ENCODE measurements at places on chromosomes 6 and 20.

DNA sequence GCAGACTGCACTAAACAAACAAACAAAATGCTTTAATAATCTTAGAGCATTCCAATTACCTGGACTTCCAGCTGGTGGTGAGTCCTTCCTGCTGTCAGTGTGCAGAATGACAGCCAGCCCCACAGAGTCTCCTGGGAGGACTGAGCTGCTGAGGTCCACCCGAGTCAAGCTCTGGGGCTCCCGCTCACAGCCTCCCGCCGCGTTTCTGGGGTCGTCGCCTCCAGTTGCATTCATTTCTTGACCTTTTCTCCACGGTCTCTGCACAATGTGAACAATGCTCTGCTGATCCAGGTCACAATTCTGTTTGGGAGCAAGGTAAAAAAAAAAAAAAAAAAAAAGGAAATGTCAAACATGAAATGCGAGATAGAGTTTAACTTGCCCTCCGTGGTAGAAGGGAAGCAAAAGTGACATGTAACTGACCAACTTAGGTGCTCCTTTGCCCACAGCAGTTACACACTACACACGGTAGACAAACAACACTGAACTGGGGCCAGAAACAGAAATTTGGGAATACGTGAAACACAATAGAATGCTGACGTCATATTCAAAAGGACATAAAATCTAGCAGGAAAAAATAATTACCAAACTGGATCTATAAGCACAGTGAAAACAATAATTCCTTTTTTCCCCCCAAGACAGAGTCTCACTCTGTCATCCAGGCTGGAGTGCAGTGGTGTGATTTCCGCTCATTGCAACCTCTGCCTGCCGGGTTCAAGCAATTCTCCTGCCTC is 464.9 kb downstream of the PRKN start:
- no peak for DNase-seq

DNA sequence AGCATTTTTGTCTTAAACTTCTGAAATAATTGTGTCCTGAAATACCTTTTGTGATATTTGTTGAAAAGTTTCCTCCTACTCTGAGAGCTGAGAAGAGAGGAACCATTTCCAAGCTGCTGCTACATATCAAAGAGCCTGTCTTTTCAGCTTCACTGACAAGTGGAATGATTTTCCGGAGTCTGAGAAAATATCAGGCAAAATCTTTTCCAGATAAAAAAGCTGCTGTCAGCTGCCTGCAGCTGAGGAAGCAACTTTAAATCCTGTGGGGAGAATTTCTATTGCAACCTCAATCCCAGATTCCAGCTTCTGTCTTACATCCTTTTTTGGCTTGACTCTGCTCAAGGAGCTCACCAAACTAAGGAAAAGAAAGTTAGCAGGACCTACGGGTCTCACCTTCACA is 904.3 kb downstream of the PHF3 start:
- no peak for DNase-seq

DNA sequence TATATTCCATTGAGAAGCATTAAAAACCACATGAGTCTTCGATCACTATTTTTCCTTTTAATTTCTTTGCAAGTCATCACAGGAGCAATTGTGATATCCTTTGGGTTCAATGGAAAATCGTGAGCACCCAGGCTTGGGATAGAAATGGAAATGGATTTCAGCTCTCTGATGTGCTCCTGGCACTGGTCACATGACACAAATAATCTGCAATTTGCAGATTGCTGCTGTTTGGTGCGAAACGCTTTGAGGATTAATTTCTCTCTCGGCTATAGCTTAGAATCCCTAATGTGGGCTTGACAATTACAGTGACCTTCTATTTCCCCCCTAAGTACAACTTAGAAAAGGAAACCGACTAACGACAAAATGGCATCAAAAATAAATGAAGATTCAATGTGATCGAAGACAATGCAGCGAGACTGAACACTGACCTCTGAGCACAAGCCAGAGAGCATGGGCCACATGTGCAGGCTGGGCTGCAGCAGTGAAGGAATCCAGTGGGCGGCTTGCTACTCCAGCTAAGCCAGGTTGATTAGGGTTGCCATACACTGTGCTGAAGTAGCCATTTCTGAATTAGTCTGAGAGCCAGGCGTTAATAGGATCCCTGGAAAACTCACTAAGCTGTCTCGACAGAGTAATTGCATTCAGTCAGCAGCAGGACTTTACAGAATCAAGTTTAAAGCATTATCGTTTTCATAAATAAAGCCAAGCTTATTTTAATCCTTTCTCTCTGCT is 301.8 kb upstream of the AGPAT4 start:
- no peak for DNase-seq

DNA sequence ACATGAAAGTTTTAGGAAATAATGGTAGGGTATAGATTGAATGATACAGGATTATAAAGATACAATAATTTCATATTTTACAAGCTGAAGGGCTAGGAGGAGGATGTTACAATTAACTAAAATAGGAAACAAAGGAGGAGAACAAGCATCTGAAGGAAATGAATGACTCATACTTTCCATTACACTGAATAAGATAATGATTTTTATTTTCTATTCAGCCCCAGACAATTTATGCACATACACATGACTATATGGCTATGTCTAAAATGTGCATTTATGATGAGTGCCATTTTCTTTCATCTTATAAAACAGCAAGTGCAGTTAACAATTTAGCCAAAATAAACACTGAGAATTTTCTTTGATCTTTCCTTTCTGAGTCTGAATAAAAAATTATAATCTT is 994.6 kb upstream of the ADGRB3 start:
- no peak for DNase-seq

DNA sequence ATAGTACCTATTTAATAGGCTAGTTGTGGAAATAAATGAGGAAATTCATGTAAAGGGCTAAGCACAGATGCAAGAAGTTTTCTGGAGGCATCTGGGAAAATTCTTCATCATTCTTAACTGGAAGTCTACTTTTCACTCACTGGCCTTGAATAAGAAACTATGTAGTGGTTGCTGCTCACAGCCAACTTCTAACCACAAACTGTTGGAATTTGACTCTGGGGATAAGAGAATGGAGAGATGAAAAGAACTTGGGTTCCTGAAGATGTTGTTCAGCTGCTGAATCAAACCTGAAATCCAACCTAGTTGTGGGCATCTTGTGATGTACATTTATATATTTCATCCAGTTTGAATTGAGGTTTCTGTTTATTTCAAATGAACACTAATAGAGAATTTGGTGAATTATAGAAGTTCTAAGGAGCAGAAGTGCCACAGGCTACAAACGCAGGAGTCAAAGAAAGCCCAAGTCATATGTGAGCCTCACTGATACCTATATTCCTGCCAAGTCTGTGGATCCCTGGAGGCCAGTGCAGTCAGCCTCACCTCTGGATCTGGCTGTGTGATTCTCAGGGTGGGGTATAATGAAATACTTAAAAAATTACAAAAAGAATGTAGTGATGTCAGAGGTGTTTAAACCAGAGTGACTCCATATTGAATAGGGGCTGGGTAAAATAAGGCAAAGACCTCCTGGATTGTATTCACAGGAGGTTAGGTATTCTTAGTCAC is 18.7 kb upstream of the MEI4 start:
- DNase-seq = no peak

GRCh38 chr6:137781639-137782038 is 85.4 kb upstream of the TNFAIP3 start:
- no peak for DNase-seq

- no peak for DNase-seq
These were observed 198.2 kb upstream of the KCNG1 start for GRCh38 chr20:51221103-51221502.

DNA sequence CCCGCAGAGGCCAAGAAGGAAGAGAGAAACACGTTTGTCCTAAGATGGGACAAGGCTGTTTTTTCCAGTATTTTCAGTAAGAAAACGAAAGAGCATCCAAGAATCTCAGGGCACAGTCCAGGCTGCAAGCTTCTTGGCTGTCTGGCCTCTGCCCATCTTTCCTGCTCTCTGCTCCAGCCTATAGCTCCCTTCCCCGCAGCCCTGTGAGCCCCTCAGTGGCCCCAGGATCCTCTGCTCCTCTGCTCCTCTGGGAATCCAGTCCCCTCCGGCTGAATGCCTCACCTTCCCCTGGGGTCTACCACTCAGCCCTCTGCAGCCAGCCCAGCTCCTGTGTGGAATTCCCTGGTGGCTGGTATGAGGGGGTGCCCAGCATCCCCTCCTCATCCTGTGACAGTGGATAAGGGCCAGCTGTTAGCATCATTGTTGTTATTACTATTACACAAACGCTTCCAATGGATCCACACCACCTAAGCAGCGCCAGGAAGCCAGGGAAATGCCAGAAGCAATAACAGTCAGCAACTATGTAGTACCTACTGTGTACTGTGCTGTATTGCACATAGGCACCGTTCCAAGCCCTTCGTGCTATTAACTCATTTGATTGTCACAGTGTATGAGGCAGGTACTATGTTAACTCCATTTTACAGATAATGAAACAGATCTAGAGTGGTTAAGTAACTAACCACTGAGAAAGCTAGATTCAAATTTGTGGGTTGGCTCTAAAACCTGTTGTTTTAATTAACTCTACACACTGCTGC is 60.3 kb upstream of the PTPN1 start:
- no peak for DNase-seq

DNA sequence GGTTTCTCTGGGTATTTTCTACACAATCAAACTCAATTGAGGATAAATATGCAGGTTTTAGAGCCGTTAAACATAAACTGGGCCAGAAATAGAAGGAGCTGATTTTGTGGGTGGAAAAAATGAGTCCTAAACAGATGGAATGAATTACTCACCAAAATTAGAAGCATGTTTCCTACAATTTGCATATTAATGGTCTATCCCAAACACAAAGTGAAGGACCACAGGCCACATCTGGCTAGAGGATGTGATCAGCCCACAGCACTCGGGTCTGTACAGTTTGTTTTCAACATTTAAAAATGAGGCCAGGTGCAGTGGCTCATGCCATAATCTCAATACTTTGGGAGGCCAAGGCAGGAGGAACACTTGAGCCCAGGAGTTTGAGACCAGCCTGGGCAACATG is 296.3 kb downstream of the PREX1 start:
- DNase-seq = no peak

DNA sequence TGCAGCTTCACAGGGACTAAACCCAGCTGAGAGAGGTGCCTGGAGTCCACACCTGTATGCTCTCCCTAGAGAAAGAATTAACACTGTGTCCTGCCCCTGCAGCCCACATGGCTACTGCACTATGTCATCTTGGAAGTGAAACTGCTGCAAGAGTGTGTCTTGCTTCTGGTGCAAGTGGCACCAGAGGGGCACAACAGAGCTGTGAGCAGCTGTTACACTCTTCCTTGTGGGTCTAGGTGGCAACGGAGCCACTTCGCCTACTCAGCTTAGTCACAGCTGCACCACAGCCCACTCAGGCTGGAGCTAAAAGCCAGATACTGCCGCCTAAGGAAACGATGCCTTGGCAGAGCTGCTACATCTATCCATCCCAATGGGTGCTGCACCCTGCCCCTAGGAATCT is 391.4 kb downstream of the COL12A1 start:
- DNase-seq = no peak

GRCh38 chr20:38307371-38308046 is 3.6 kb downstream of the BPI start:
- no peak for DNase-seq

DNA sequence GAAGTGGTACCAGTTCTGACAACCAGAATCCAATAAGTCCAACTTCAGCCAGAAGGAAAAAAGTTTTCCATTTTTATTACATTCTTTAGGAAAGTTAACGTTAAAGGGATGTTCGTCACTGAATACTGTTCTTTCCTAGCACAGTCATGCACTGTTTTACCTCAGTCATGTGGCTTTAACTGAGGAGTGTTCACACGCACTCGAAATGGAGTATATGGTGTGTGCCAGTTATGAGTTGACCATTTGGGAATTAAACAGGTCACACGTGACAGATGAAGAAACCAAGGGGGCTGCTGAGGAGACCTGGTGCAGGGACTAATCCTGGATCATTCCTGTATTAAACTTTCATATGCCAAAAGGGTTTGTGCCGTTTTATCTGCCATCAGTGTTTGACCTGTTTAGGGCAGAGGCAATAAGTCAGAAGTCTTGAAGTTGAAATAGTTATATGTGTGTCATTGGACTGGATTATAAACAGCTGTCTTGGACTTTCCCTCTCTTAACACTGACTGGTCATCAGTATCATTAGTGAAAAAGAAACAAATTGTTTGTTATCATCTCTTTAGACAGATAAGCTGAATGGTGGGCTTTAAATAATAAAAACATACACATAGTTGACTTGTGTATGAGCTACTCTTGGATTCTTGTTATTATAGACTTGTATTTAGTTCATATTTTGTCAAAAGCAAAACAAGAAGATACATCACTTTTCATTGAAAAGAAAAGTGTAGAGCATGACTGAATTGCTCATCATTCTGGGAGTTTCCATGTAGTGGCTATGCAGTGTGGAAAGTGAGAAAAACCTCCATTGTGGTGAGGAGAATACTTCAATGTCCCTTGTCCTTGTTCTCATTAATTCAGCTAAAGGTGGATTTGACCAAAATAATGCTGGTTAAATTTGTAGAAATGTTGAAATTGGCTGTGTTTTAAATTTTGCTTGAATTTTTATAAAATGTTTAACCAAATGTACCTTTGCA is 123.5 kb upstream of the SAMD5 start:
- no peak for DNase-seq

DNA sequence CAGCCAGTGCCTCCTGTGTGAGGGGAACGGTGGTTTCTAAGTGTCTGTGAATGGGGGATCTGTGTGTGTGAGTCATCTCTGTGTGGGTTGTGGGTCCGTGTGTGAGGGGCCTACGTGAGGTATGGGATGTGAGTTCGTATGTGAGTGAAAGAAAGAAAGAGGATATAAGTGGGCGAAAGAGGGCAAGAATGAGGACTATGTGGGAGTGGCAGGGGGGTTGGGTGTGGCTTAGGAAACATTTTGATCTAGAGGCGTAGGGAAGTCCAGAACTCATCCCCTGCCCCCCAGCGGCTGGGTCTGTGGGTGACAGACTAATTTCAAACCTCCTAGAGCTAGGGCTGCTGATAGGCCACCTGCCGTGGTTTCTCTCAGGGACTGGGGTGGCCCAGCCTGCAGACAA is 35.5 kb downstream of the DHX35 start:
- DNase-seq = no peak

GRCh38 chr6:167984876-167985604 is 12.4 kb upstream of the KIF25 start:
- no peak for DNase-seq

GRCh38 chr6:150492507-150492906 is 107.2 kb upstream of the PLEKHG1 start:
- DNase-seq = no peak

- peak; percentile 76 for DNase-seq
These were observed 82.3 kb downstream of the CNBD2 start for GRCh38 chr20:36050436-36051317.

- no peak for DNase-seq
These were observed 111.0 kb downstream of the MRPL14 start for GRCh38 chr6:44016131-44016870.

- DNase-seq = no peak
These were observed 303.6 kb downstream of the TFAP2C start for GRCh38 chr20:56932575-56933330.

- DNase-seq = no peak
These were observed 25.9 kb downstream of the LYRM4 start for GRCh38 chr6:5234874-5235273.

GRCh38 chr6:129345890-129346289 is 364.1 kb downstream of the ARHGAP18 start:
- no peak for DNase-seq

Measured in T-helper 9 cell (primary cell).